ENCODE measurements at places on chromosomes 16 and 17.

GRCh38 chr16:7185689-7186088 is 147.0 kb upstream of the RBFOX1 start:
- DNase-seq, result no peak

- DNase-seq, result no peak
Observed at GRCh38 chr17:69967910-69968411, 107.1 kb upstream of the KCNJ16 start.

DNA sequence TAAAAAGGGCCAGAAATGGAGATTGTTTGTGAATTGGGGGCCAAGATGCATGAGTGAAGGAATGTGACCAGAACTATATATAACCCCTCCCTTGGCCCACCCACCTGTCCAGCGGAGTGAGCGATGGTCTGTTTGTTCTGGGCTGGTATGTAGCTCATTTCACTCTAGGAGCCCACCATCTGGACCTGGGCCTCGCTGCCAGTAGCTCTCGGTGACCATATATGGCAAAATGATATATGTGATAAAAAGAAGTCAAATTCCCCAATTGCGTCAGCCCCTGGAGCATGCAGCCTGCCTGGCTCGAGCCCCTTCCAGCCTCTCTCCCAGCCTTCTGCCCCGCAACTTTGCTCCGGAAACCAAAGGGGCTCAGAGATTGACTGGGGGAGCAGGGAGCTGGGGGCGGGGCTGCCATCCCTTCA is 47.3 kb downstream of the CCDC42 start:
- DNase-seq, result no peak

GRCh38 chr17:58617563-58617962 is 74.3 kb downstream of the TEX14 start:
- DNase-seq, result no peak

- peak; percentile 78 for DNase-seq
Observed at GRCh38 chr17:74493331-74493833, 26.9 kb downstream of the CD300A start.

GRCh38 chr16:46649588-46650253 is 28.5 kb upstream of the SHCBP1 start:
- DNase-seq, result no peak

DNA sequence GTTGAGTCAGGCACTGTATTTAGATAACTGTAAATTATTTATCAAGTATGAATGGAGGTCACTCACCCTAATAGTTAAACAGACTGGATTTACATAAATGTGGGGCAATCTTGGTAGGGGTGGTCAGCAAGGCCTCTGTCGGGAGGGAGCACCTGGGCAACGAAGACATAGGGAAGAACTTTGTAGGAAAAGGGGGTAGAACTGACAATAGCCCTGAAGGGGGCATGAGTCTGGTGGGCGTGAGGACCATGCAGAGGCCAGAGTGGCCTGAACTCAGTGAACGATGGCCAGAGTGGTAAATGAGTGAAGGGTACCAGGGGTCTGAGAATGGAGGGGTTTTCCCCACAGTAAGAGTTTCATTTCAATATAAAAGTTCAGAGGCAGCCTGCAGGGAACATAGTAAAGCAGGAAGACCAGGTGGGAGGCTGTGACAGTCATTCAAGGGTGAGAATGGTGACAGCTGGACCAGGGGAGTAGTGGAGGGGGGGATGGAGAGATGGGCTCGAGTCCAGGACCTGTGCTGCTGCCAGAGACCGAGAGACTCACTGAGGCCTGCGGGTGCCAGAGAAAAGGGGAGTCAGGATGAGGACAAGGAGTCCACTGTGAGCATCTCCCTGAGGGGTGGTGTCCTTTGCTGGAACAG is 2.9 kb downstream of the C17orf67 start:
- no peak for DNase-seq

- DNase-seq, result no peak
Observed at GRCh38 chr16:85847681-85848601, 48.4 kb downstream of the COX4I1 start.

DNA sequence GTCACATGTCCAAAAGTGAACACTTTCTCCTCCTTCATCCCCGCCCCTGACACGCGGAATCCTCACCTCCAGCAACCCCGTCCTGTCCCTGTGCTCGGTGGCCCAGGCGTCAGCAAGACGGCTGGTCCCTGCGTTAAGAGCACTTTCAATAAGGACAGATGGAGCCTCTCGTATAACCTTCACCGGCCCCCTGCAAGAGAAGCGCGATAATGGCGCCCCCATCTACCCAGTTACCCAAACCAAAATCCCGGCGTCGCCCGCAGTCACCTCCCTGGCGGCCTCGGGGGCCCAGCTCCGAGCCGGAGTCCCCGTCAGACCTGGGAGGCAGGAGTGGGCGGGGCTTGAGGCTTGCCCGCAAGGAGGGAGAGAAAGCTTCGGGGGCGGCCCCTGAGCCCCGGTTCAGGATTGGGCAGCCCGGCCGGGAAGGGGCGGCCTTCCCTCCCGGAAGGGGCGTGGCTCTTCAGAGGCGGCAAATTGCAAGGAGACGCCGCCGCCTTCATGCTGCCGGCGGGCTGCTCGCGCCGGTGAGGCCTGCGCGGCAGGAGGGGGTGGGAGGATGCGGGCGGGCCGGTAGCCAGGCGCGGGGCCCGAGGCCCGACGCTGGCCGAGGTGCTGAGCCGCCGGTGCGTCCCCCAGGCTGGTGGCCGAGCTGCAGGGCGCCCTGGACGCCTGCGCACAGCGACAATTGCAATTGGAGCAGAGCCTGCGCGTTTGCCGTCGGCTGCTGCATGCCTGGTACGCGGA is at the start of gene TEDC2:
Gene TEDC2, plus strand, starts transcription at position 463 of the 744 bp plus-strand sequence. Its CDS starts 36 bp downstream, at position 499.
- peak; percentile 97 for DNase-seq

GRCh38 chr16:31129568-31130335 is 5.8 kb downstream of the PRSS8 start:
- no peak for DNase-seq

GRCh38 chr17:82461827-82462524 is 3.4 kb downstream of the NARF start:
- no peak for DNase-seq

DNA sequence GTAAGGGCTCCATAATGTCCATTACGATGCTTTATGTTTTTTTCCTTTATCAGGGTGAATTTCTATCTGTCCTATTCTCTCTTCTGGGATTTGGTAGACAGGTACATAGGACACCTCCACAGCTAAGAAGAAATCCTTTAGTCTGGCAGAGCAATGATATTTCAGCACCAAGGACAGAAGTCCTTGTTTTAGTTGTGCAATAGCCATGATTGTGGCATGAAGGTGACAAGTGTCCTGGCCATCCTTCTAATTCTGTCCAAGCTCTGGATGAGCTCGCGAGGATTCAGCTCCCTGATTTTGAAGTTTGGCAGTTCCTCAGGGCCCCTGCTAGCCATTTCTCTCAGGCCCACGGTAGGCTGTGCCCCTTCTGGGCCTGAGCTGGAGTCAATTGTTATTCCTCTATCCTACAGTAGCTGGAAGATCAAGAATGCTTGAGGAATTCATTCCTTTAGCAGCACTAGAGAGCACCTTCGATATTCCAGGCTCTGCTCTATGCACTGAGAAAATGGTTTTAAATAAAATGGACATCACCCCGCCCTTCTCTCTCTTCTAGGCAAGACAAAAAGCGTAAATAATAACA is 320.8 kb downstream of the XYLT1 start:
- no peak for DNase-seq

- DNase-seq, result no peak
Observed at GRCh38 chr17:52754838-52755237, 596.3 kb upstream of the CA10 start.

DNA sequence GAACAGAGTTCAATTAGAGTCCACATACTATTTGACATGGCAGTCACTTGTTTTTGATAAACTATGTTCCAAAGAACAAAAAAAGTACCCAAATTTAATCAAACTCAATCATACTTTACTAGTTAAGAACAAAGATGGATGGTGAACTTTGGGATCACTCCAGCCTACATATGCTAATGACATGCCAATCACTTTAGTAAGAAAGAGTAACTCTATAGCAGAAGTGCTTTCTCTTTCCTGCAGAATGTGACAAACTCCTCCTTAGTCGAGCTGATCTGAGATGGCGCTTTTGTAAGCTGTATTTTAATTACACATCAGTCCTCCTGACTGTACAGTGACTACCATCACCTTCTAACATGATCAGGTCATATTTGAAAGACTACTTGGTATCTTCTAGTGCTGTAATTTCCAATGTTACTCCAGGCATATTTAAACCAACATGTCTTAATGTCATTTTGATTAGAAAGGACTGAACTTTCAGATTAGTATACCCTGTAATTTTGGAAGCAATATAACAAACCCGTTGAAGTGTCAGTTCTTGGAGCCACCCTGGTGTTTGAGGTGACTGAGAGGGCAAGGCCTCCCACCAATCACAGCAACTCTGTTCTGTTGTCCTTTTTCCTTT is 4.1 kb downstream of the NETO2 start:
- DNase-seq, result no peak

DNA sequence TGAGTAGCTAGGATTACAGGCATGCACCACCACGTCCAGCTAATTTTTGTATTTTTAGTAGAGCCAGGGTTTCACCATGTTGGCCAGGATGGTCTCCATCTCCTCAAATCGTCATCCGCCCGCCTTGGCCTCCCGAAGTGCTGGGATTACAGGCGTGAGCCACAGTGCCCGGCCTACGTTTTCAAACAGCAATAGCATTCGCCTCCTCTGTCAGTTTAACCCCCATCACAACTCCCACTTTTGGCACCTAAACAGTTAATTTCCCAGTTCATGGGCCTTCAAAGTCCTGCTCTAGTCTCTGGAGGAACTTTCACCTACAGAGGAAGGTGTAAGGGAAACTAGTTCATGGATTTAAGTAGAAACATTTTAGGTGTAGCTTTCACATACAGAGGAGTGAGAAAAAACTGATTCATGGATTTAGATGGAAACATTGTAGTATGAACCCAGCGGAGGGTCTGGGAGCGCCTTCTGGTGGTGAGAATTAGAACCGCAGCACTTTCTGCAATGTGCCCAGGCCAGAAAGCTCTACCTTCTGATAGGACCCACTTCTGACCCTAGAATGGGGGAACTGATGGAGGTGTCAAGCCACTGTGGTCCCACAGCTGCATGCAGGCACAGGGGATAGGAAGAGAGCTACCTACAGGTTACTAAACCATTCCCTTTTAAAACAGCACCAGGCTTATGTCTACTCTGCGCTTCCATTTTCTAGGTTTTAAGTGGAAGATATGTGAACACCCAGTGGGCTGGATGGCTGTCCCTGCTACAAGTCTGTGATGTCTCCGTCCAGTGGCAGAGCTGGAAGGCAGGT is 12.0 kb upstream of the MEOX1 start:
- peak; percentile 64 for DNase-seq

GRCh38 chr17:55149485-55149884 is 115.3 kb upstream of the HLF start:
- DNase-seq, result no peak

GRCh38 chr17:7263801-7264078 is 1.5 kb upstream of the CLDN7 start:
- DNase-seq, result no peak

GRCh38 chr17:1961189-1961588 is 63.9 kb downstream of the RTN4RL1 start:
- no peak for DNase-seq

GRCh38 chr16:30535106-30535776 is 583 bp upstream of the ZNF747 start:
- DNase-seq, result peak; percentile 54

- DNase-seq, result peak; percentile 21
Observed at GRCh38 chr16:47643323-47644000, 182.3 kb downstream of the PHKB start.

DNA sequence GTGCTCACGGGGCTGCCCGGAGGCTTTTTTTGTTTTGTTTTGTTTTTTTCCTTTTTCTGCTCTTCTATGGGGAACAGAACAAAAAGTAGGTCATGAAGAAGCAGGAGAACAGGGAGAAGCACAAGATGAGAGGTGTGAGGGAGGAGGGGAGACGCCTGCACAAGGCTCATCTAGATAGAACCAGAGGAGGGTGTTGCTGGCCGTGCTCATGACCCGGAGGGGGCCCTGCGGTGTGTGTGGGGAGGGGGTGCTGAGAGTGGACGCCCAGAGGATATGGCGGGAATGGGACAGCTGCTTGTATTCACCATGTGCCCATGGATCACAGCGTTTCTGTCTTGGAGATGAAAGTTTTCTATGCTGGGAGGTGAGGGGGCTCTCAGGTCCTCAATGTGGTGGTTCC is 183.7 kb downstream of the FOXL1 start:
- no peak for DNase-seq

GRCh38 chr17:17325816-17326215 is 22.6 kb downstream of the NT5M start:
- no peak for DNase-seq

DNA sequence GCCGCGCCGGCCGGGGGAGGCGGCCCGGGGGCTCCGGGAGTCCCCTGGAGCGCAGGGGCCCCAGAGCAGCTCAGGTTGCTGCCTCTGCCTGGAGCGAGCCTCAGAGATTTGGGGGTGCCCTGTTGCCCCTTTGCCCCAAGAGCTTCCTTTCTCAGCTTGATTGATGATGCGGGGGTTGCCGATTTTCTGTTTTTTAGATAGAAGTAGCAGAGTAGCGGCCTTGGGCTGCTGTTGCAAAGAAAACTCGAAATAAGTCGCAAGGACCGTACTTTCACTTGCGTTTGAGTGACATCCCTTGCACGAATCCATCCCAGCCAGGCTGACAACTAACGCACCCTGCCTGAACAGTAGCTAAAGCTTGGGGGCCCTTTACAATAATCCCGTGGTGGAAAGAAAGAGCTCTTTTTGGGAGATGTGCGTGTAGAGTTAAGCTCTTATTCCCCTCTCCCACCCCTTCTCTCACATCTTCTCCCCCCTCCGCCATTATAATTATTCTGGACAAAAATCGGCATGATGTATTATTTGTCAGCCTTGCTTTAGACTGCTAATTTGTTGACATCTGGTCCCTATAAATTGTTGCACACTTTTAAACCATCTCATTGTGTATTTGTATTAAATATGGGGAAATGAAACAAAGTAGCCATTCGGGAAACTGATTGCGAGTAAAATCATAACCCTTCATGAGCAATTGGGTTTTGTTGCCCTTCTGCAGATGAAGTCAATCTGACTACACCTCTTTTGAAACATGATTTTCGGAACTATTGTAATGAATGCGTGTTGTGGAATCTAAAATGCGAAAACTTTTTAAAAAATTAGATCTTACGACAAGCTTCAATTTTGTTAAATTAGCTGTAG is 873 bp downstream of the USP10 start:
- peak; percentile 46 for DNase-seq

DNA sequence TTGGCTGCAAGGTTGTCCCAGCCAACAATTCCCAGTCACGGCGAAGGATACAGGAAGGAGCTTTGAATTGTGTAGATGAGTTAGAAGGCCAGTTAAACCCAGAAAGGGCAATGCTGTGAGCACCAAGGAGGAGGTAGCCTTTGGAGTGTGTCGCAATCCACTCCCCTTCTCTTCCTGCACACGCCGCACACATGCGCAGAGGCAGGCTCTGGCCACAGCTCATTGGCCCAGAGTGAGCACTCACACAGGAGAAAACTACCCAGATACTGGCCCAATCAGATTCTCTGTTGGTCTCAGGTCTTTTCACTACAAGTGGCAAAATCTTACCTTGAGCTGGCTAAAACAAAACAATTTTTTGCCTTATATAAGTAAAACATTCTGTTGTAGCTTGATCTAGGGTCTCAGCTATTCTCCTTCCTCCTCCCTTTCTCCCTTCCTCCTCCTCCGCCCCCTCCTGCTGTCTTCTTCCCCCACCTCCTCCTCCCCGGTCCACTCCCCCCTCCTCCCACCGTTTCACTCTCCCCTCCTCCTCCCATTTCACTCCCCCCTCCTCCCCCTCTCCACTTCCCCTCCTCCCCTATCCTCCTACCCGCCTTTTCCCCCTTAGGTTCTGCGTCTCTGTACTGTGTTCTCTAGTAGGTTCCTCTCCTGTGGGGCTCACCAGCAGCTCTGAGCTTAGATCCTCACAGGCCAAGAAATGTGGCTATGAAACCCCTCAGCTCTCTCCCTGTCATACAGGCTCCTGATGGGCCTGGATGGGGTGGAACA is 344.9 kb downstream of the CPPED1 start:
- DNase-seq, result peak; percentile 24

All from CD4-positive, alpha-beta T cell treated with Interleukin-10 for 1 hour (primary cell).